Right ventricle myocardium superior (tissue), 1 donor: ENCODE measurements at places on chromosomes 7 and 10. TPM values are rescaled to one million over a fixed set of nuclear protein-coding genes. Genes with fewer than 3 reads are reported as not detected.
A peak's percentile ranks its signal among the peaks of the same experiment; 100 is the strongest.

DNA sequence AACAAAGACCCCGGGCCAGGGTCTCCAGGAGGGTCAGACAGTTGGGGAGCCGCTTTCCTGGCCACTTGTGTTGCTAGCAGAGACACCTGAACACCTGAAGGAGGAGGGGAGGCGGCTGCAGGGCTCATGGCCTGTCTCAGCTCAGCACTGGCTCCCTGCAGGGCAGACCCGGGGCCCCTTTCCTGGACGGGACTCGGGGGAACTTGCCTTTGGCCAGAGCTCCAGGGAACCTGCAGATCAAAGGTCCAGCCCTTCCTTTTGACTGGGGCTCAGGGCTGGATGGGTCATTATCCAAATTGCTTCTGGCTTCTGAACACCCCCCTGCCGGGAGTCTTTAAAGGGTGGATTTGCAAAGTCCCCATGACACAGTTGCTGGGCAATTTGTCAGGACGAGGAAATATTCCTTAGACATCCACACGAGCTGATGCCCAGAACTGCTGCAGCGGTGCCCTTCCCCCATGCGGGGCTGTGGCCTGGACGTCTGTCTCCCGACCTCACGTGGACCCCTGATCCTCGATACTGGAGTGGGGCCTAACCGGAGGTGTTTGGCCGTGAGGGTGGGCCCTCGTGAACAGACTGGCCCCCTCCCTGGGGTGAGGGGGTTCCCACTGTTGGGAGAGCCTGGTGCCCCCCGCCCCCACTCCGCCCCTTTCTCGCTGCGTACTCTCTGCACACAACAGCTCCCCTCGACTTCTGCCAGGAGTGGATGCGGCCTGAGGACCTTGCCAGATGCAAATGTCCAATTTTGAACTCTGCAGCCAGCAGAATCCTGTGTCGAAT is 194.3 kb downstream of the ELFN1 start:
- no peak for DNase-seq

GRCh38 chr10:75959912-75960311 is 528.5 kb downstream of the LRMDA start:
- DNase-seq, result no peak

GRCh38 chr7:157856873-157857577 is 520.2 kb downstream of the DNAJB6 start:
- DNase-seq, result no peak

DNA sequence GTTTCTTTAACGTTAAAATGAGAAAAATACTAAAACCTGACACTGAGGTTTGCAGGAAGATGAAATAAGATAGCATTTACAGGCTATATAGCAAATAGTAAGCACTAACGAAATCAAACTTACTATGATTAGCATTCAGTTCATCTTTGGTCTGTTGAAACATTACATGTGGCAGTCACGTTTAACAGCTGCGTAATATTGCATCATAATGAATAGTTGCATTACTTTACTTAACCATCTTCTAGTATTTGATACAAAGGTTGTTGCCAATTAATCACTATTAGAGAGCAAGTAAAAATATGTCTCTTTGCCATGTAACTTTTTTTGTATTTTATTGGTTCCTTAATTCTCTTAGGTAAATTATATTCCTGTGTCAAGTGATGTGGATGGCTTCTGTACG is 131.8 kb upstream of the GHITM start:
- no peak for DNase-seq

DNA sequence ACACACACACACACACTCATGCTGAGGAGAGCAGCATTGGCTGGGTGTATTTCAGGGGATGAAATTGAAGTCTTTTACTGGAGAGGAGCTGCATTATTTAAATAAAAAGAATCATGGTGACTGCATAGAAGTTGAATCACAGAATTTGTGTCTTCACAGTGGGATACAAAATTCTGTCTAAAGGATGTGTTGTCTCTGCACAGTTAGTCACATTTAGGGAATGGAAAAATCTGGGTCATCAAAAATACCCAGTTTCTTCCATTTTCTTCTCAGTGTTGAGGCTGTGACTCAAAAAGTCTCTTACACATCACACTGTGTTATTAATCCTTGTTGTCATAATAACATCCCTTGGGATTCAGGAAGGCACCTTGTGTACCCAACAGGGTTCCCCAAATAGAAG is 10.9 kb downstream of the PAPSS2 start:
- no peak for DNase-seq

DNA sequence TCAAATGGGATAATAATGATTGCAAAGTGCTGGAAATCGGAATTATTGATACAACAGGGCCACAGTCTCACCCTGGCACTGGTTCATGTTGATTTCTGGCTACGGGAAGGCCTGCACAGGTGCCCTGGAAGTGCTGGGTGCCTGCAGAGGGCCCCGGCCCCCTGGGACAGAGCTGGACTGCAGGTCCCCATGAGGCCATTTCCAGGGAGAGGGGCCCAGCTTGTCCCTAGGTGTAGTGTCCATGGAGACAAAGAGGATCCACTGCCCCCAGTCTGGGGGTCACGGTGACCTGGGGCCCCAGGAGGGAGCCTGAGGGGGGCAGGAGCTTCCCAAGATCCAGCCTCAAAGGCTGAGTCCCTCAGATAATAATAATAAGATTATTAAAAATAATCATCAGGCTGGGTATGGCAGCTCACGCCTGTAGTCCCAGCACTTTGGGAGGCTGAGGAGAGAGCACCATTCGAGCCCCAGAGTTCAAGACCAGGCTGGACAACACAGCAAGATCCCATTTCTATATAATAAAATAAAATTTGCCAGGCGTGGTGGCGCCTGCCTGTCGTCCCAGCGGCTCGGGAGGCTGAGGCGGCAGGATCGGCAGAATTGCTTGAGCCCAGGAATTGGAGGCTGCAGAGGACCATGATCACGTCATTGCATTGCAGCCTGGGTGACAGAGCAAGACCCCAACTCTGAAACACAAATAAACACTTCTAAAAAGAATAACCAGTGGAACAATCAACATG is 98.1 kb downstream of the MICALL2 start:
- peak; percentile 26 for DNase-seq

Gene SORCS3
- 0.19 TPM for total RNA-seq

DNA sequence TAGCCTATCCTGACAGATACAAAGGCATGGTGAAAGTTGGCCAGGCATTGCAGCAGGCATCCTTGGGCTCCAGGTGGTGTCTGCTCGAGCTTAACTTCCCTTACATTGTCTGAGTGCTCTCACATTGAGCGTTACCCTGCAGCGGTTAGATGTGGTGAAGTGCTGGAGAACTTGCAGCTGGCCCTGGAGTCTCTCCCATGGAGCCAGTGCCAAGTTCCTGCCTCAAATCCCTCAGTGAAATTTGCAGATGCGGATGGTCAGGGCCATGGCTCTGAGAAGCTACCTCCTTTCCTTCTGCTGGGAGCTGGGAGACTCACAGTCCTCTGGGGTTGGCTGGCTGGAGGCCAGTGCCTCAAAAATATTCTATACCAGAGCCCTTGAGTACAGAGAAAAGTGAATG is 3.3 kb upstream of the ZNF746 start:
- no peak for DNase-seq

DNA sequence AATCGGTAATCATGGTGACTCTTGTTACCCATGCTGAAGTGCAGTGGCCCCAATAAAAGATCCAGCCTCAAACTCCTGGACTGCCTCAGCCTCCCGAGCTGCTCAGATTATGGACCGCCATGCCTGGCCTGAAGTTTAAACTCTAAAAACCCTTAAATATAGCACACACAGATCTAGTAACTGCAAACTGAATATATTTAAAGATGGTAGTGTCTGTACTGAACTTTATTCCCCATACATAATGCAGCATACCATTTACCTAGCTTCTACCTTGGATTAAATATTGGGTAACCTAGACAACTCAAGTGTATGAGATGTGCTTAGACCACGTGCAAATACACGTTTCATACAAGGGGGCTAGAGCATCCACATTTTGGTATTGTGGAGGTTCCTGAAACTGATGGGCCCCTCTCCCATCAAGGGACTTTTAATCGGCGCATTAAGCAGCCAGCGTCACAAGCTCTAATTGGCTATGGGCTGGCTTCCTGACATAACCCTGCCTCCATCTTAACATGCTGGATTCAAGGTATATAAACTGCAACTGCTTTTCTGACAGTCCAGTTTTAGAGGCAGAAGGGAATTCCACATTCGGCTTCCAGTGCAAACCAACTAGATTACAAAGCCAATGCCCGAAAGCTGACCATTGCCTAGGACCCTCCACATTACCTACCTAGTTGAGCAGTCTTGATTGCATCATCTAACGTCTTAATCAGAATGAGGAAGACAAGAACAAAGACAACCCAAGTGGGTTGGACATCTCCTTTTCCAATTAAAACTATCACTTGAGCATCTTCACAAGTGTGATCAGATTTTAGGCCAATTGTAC is 13.0 kb downstream of the HNRNPA2B1 start:
- no peak for DNase-seq

Gene P4HA1
- total RNA-seq, result 79.2 TPM

GRCh38 chr10:111323389-111323966 is 246.6 kb downstream of the ADRA2A start:
- DNase-seq, result no peak

Gene TMEM26
- 0.54 TPM for total RNA-seq
